ENCODE measurements at places on chromosomes 2 and 18.

- DNase-seq, result no peak
These were observed 569.3 kb downstream of the TDRD15 start for GRCh38 chr2:21693081-21693480.

DNA sequence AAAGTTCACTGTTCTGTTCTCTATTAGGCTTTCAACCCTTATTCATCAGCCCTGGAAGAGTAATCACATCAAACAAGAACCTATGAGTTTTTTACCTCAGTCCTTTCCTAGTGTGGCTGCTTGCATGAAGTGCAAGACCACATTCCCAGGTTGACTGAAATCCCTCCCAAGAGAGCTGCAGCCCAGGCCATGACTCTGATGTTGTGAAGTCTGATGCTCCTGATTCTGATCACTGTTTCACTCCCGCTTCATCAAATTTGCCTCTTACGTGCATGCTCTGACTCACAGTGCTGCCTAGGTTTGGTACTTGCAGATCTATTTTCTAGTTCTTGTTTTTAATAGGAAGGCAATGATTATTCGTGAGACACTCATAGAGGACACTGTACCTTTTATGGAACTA, 58.2 kb upstream of the DSEL start:
- peak; percentile 97 for DNase-seq

GRCh38 chr18:23094411-23095190, 40.7 kb upstream of the CABLES1 start:
- DNase-seq, result no peak

DNA sequence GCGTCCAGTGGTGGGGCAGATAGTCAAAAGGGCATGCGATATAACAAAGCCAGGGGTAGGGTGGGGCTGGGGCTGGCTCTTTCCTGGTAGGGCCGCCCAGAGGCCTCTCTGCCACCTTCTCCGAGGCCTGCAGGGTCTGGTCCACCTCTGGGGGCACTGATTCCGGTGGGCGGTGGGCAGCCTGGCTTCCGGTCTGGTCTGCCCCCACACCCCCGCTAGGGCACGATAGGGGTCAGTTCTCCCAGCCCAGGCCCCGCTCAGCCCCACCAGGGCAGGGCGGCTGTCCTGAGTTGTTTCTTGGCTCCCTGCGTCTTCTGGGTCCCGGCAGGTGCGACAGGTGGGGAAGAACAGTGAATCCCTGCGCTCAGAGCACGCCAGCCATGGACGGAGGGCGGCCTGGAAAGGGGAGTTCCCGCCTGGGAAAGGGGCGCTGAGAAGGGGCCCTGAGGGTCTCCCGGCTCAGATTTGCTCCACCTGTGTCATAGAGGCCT, 707 bp upstream of the ERFE start:
- DNase-seq, result no peak

GRCh38 chr2:43049836-43050801, 176.3 kb downstream of the ZFP36L2 start:
- no peak for DNase-seq

GRCh38 chr2:6927186-6927585, 10.0 kb downstream of the RNF144A start:
- DNase-seq, result no peak

GRCh38 chr2:19887510-19887909, 14.3 kb downstream of the TTC32 start:
- no peak for DNase-seq

- peak; percentile 66 for DNase-seq
These were observed 705 bp upstream of the TEX261 start for GRCh38 chr2:70995426-70995729.

GRCh38 chr2:209556354-209556961, 132.6 kb downstream of the MAP2 start:
- peak; percentile 20 for DNase-seq

DNA sequence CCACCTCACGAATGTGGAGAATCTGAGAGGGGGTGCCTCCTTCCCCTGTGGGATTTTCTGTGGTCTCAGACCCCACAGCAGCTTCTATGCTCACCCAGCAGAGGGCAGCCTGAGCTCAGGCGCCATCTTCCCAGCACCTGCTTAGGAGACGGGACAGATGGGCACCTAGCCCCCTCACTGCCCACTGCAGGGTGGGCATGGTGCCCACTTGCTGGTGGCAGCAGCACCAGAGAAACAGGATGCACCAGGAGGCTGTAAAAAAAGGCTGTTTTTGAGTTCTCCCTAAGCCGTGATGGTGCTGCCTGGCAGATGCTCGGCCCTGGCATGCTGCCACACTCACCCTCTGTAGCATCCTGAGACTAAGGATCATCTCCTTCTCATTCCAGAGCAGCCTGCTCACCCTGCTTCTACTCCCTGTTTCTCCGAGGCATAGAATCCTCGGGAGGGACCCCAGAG, 19.1 kb upstream of the SLC20A1 start:
- DNase-seq, result peak; percentile 56
